Fibroblast of the aortic adventitia (primary cell): ENCODE measurements at places on chromosomes 3 and 15. TPM values are rescaled to one million over a fixed set of nuclear protein-coding genes. Genes with fewer than 3 reads are reported as not detected.

Gene CLEC3B
- 10.5 and 12.4 TPM in 2 replicates for total RNA-seq

Gene BTLA
- not detected in 2 replicates for total RNA-seq

Gene RBMS3
- total RNA-seq = 68.4 and 84.1 TPM in 2 replicates

Gene SATB1
- 23.3 and 62.5 TPM in 2 replicates for total RNA-seq

Gene PIF1
- 2.0 and 7.4 TPM in 2 replicates for total RNA-seq

Gene RAD51
- total RNA-seq = 2.9 and 12.1 TPM in 2 replicates

Gene ARHGEF26
- 2.0 and 4.3 TPM in 2 replicates for total RNA-seq
